ENCODE measurements at places on chromosomes 6 and 20.

GRCh38 chr6:148709577-148709976 lies 37.3 kb upstream of the UST start:
- no peak for DNase-seq

GRCh38 chr6:143673669-143674068 lies 4.1 kb upstream of the PHACTR2 start:
- DNase-seq, result peak; percentile 30

DNA sequence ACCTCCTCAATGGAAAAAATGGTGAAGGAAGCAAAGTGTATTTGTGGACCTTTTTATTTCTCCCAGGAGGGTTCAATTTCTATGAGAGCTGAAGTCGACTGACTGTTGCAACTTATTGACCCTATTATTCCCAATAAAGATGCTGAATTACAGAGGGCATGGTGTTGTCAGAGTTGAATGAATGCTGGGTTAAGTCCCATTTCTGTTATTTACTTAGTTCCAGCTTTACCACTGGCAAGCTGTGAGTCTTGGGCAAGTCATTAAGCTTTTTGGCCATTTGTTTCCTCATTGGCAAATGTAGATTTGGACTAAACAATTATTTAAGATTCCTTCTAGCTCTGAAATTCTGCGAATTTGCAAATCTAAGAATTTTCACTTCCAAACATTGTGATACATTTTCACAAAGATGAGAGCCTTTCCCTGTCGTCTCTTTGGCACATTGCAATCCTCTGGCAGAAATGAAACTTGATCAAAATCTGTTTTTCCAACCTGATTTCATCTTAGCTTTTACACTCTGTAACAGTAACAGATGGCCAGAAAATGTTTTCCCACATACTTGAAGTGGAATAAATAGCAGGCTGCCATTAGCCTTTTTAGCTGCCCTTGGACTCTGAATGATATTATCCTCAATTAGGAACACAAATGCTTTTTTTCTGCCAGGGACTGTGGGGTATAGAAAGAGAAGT lies 21.3 kb downstream of the BLTP3A start:
- DNase-seq, result no peak

DNA sequence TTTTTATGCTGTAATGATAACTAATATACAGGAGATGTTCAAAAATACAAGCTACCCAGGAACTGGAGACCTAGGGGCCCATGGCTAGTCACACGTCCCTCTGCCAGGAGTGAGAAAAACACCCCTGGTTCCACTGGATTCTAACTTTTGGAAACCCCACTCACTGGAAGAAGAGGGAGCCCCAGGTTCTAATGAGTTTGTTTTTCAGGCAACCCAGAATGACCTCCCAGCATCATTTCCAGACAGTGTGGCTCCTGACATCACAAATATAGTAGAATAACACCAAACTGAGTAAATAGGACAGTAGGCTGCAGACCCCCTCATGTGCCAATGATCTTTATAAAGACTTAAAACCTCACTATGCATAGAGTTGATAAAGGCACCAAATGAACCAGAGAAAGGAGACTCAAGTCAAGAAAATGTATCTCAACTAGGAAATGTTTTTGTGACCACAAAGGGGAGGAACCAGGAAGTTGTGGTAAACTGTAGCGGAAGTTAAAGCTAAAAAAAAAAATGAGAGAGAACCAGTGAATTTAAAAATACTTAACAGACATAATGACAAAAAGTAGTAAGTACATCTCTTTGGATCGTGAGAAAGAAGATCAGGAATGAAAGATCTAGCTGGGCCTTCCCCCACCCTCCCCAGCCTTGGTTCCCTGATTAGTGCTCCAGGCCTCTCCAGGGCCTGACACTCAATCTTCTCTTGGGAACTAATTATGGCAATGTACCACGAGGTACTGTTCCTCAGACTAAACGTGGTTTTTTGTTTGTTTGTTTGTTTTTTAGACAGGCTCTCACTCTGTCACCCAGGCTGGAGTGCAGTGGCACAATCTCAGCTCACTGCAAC lies 19.8 kb downstream of the HLA-E start:
- no peak for DNase-seq

DNA sequence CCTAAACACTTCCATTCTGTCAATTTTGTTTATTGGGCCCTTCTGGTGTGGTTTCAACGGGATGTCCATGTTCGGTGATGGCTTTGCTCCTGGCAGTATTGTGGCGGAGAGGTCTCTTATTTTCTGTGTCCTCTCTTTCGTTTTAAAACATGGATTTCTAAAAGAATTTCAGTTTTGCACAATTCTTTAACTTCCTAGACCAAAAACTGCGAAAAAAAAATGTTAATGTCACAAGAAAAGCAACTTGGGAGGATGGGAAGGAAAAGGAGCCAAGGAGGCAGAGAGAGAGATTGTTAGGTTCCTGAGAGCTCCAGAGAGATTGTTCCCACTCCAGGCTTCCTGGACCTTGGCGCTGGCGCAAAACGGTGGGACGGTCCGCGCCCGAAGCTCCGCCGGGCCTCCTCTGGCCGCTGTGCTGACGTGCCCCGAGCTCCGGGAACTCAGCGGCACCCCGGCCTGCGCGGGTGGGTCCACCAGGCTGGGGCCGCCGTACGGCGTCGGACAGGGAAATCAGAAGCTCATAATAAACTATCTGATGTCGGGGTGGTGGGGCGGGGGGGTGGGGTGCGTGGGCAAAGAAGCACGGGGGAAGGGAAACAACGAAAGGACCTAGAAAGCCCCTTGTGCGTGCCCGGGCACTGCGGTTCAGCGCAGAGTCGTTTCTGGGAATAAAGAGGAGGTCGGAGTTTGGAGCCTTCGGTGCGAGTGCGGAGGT lies 951 bp upstream of the OLIG3 start:
- DNase-seq, result no peak

- DNase-seq, result no peak
Observed at GRCh38 chr20:63118303-63119120, 97.4 kb downstream of the YTHDF1 start.

DNA sequence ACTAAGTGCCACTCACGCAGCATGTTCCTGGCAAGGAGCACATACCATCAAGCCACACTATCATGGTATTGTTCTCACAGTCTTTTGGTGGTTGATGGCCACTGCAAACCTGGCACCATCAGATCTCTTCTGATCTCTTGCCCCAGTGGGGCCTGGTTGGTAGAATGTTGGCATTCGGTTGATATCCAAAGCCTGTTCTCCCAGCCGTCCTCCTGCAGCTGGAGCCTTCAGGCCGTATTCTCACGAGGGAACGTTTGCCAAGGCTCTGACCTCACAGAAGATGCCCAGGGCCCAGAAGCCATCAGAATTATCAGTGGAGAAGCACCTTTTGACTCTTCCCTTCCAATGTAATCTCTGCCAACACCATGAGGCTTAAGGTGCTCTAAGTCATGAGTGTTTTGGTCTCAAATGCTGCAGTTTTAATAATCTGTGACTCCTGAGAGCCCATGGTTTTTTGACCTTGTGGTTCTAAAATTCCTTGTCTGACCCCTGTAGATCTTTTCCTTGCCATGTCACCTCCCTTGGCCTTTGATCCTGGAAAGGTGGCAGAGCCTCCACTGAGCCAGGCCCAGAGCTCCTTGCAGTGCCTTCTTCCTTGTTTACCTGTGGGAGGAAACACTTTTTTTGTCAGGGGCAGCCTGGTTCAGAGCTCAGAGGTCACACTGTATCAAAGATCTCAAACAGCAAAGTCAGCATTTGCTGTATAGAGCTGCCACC lies 27.8 kb downstream of the POFUT1 start:
- no peak for DNase-seq

GRCh38 chr6:743320-744096 lies 50.6 kb upstream of the EXOC2 start:
- no peak for DNase-seq

DNA sequence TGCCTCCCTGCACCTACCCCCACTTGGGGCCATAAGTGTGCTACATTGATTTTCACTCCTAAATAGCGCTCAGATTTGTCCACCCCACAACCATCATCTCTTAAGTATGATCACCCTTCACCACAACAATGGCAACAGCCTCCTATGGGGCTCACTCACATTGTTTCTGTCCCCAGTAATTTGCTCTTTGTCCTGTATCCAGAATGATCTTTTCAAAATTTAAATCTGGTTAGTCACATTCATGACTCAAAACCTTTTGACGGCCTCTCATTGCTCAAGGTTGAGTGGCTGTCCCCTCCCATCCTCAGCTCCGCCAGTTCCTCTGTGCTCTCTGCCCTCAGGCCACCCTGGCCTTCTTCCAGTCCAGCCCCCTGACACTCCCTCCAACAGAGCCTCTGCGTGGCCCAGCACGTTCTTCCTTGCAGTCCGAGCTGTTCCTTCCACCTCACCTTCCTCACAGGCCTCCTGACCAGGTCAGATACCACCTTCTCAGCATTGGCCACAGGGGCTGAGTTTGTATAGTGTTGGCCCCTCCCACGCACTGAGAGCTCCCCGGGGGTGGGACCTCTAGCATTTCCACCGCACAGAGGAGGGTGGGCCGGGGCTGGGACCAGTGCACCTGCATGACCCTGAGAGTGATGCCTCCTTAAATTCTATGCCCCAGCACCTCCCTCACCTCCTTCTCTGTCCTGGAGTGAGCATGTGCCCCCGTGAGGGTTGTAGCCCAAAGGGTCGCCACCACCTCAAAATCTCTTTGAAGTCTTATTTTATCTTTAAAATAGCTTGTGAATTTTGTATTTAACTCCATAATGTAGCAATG lies 2.4 kb upstream of the PPP1R3G start:
- DNase-seq, result no peak

DNA sequence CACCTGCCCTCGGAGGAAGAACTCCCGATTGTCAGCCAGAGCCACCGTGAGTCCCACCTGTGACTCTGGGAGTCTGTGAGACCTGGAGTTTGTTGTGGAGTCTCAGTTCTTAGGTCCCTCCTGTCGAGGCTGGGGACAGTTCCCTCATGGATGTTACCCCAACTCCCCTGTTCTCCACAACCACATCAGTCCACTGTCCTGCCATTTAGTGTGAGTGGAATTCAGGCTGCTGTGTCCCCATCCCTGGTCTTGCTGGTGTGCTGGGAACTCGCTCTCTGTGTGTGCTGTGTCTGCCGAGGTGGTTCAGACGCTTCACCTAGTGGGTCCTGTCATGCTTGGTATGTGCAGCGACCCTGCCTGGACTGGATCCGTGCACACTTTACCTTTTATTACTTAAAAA lies 163.2 kb downstream of the DTNBP1 start:
- no peak for DNase-seq

GRCh38 chr20:22490287-22491193 lies 93.8 kb downstream of the FOXA2 start:
- DNase-seq, result no peak

- DNase-seq, result no peak
Observed at GRCh38 chr20:54093423-54094267, 23.3 kb upstream of the BCAS1 start.

- no peak for DNase-seq
Observed at GRCh38 chr20:8156235-8157079, 24.4 kb downstream of the PLCB1 start.

DNA sequence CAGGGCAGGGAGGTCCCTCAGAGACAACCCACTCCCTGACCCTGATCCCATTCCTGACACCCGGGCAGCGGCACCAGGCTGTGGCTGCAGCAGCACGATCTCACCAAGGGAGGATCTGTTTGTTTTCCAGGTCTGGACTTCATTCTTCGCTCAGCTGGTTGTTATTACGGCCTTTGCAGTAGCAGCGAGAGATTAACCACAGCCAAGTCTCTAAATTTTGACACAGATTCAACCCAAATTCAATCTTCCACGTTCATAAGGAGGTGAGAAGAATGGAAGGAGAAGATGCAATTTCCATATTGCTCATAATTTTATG lies 91.1 kb upstream of the THBS2 start:
- DNase-seq, result no peak

GRCh38 chr20:46828471-46828870 lies 66.2 kb upstream of the EYA2 start:
- DNase-seq, result no peak

GRCh38 chr20:50054626-50055511 lies 58.1 kb downstream of the UBE2V1 start:
- DNase-seq, result peak; percentile 44

- DNase-seq, result no peak
Observed at GRCh38 chr6:127365874-127366273, 22.5 kb upstream of the ECHDC1 start.

DNA sequence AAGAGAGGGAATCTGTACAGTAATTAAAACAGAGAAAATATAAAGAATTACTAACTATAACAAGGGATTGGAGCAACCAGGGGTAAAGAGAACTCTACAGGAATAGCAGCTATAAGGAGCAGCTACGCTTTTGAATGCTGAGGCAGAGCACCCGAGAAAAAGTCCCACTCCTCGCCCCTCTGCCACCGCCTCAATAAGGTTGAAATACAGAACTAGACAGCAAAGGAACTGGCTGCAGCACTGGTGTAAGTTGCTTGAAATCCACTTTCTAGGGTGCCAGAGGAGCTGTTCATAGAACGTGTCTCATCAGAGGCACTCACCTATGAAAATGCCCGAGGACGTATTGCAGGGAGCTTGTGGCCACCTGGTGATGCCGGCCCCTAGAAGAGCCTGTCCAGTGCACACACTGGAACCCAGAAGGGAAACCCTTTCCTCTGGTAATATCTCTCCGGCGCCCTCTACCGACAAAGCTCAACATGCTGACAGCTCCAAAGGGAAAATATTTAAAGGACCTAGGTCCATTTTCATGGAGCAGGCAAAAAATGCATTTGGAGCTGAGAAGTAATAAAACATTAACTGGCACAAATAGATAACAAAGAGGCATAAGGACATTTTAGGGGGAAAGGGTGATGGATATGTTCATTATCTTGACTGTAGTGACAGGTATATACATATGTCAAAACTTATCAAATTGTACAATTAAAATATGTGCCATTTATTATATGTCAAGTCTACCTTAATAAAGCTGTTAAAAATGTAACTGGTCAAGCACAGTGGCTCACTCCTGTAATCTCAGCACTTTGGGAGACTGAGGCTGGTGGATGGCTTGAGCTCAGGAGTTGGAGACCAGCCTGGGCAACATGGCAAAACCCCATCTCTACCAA lies 137.4 kb upstream of the HDAC2 start:
- peak; percentile 27 for DNase-seq

- no peak for DNase-seq
Observed at GRCh38 chr6:31122791-31123706, 2.8 kb upstream of the CDSN start.

DNA sequence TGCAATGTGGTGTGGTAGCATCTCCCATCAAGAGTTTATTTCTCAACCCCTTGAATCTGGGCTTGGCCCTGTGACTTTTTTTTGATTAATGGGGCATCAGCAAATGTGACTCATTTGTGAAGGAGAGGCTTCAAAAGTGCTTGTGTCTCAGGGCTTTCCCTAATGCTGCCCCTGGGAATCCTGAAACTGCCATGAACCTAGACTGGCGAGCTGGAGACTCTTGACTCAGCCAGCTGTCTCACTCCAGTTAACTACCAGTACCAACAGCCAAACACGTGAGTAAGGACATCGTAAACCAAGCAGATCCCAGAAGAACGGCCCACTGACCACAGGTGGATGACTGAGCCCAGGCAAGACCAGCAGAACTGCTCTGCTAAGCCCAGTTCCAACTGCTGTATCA lies 72.8 kb upstream of the ADTRP start:
- DNase-seq, result no peak

- DNase-seq, result no peak
Observed at GRCh38 chr6:27546522-27546921, 73.6 kb upstream of the ZNF184 start.
